ENCODE measurements at places on chromosomes 5 and 9. TPM values are rescaled to one million over a fixed set of nuclear protein-coding genes. Genes with fewer than 3 reads are reported as not detected.
A peak's percentile ranks its signal among the peaks of the same experiment; 100 is the strongest.

GRCh38 chr5:14156650-14157492 is 13.7 kb downstream of the TRIO start:
- no peak for DNase-seq

DNA sequence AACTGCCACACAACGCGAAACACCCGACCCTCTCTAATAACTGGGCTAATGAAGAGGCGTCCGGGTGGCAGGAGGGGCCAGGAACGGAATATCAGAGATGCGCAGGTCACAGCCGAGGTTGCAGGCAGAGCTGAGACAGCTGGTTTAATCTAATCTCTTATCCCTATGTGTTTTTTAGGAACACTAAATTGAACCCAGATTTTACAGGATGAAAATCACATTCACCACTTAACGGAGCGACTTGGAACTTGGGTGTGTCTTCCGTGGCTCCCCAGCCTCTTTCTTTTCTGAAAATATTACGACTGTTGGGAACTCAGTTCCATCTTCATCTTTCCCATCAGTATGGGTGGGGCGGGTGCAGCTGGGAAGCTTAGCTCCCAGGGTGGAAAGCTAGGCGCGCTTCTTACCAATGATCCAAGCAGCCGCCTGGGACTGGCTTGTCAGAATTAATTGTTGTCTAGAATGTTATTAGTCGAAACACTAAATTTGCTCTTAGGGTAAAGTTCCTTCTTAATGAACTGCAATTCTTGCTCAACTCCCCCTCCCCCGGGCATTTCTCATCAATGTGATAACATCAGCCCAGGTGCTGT is 92.5 kb downstream of the IRX2 start:
- DNase-seq: no peak

Gene FCN2
- total RNA-seq: not detected

Gene RASGRF2
- 19.3 TPM for total RNA-seq

DNA sequence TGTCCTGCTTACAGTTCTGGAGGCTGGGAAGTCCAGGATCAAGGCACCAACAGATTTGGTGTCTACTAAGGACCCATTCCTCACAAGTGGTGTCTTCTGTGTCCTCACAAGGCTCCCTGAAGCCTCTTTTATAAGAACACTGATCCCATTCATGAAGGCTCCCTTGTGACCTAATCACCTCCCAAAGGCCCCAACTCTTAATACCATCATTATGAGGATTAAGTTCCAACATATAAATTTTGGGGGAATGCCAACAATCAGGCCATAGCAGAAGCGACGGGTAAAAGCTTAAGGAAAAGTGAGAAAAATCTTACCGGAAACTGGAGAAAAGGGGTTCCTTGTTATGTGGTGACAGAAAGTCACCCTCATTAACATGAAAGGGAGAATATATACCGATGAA is 11.2 kb downstream of the CTNNAL1 start:
- no peak for DNase-seq

DNA sequence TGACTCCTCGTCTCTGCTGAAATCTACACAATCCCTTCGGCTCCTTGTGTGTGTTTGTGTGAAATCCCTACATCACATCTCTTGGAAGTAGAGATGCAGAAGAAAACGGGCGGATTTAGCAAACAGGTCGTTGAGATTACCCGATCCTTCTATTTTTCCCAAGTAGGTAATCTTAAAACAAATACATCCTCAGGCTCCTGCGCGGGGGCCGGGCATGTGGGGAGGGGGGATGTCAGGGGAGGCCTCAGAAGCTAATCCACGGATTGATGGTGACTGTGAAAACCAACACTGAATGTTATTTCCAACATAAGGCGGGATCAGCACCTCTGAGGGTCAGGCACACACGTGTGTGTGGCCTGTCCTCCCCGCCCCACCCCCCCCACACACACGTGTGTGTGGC is 137.8 kb downstream of the ROR2 start:
- no peak for DNase-seq

GRCh38 chr9:130243015-130243881 is 22.3 kb upstream of the HMCN2 start:
- peak; percentile 86 for DNase-seq

Gene PCDHA1
- total RNA-seq: not detected

Gene TMOD1
- 1.1 TPM for total RNA-seq

Gene KIF20A
- total RNA-seq: 52.4 TPM

DNA sequence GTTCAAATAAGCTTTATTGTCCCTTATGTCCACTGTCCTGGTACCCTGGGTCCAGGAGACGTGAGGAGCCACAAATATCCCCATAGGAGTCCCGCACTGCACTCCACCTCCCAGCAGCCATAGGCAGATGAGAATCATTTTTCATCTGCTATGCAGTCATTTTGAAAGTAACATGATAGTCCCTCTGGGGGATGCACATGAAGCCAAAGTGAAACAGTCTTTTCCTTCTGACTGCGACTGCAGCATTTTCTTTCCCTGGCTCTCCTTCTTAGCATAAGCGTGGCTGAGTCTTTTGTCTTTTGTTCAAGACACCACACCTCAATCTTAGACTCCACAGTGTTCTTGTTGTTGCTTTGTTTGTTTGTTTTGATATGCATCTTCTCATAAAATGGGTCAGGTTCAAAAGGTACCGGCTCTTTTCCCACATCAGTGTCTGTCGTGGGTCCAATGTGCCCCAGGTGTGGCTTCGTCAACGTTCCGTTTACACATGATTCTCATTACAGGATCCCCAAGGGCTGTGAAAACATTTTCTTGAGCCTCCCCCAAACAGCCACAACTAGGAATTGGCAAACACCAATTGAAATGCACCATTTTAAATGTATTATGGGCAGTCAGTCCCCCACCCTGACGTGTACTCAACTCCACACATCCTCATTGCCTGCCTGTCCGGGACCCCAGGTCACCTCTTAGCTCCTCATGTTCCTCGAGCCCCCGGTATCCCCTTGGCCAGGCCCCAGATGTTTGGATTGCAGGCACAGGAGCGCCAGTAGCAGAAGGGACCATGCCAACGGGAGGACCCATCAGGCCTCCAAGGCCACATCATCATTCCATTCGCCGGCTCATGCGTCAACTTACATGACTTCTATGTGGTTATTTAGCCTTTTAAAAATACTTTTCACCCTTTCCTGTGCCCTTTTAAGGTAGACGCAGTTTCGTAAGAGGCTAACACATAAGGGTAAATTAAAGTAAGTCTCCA is 237.8 kb upstream of the DAPK1 start:
- no peak for DNase-seq

Gene LCNL1
- total RNA-seq: 0.33 TPM

DNA sequence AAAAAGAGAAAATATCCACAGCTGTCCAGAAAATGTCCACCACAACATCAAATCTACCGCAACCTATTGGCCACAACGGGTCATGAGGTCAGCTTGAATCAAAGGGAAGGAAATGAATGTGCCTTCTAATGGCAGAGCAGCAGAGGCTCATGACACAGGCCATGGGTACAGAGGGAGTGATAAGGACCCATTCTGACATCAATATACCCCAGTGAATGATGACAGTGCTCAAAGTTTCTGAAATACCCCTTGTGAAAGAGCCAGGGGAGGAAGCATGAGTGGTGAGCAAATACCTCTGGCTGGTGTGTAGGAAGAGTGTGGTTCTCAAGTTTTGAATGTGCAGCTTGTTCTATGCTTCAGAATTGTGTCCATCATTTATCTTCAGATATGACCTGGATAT is 348.2 kb downstream of the IRX1 start:
- DNase-seq: no peak

Gene WNT8A
- not detected for total RNA-seq
